ENCODE measurements at places on chromosomes 3 and 15.

DNA sequence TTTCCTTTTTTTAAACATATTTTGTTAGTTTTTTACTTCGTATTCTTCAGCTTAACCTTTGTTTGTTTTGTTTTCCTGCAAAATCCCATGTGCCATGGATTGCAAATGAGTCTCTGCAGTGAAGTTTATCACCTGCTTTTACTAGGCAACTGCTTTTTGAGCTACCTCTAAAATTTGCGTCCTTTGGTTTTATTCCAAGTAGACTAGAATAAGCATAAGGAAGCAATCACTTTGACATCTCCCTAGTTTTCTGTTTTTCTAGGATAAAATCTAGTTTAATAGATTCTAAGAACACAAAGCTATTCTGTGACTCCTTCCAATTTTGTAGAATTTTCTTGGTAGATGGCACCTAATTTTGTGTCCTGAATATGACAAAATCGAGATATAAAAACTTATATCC is 1059.2 kb downstream of the OTOL1 start:
- DNase-seq: no peak

DNA sequence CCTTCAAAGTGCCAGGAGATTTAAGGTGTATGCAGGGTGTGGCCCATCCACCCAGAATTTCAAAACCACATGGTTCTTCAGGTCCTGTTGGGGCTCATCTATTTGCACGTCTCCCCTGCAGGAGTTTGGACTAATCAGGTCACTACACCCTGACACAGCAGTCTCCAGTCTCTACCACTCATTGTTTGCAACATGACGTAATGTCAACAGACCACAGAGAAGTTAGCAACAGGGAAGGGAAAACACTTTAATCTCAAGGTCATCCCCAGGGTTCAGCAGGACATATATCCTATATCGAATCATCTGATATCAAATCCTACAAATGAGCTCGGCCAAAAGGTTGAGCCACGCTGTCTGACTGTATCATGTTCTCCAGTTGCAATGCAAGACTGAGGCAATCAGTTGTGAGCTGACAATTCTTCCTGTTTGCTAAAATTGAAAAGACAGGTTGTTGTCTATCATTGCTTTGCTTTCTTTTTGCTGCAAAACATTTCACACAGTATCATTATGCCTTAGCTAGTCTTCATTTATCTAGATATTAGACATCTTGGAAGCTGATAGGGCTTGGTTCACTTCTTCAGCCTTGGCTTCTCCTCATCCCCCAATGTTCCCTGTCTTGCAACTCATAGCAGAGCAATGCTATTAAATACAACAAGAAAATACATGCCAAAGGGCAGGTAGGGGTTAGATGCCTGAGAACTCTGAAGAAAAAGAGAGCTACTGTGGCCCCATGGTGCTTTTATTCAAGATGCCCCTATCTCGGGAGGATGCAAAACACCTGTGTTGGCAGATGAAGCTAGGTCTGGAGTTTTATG is 13.4 kb upstream of the LEKR1 start:
- no peak for DNase-seq

DNA sequence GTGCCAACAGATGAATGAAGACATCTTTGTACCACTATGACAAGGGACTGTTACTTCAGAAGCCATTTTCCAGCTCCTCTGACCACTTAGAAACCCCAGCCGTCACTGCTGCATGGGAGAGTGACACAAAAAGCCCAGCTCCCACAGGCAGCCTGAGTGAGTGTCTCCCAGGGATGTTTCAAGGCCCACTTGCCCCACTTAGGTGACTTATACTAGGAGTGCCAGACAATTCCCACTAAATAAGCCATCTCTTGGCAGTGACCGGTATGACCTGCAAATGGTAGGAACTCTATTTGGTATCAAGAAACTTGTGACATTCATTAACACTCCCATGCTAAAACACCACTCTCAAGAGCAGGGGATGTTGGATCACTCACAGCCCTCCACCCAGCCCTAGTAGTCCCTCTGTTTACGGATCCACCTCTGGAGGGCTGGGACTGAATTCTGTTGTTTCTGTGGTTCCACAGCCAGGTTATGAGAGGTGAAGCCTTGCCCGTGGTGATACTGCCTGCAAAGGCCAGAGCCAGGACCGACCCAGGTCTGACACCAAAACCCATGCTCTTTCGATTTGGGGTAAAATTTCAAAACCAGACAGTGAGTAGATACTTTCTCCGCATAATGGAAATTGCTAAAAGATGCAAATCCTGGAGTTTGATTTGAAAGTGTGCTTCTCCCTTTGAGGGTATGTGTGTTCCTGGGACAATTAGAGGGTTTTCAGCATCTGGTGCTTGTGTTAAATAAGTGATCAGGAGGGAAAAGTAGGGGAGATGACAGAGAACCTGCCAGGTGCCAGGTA is 14.5 kb downstream of the RBP1 start:
- DNase-seq: no peak

- no peak for DNase-seq
Measured at GRCh38 chr3:31815006-31815405, 166.1 kb downstream of the OSBPL10 start.

- DNase-seq: no peak
Measured at GRCh38 chr3:160447544-160447943, 2.0 kb downstream of the TRIM59 start.

DNA sequence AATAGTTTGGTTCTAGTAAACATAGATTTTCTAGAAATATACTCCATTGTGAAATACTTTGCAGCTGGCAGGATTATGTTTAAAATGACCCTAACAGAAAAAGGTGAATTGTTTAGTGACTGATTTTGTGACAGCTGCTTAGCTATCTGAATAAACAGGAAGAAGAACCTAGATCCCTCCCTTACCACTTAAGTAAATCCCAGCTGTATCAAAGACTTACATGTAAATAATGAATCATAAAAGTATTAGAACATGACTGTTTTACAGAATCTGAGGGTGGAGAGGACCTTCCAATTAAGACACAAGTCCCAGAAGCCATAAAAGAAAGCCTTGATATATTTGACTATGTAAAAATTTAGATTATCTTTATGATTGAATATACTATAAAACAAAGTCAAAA is 15.9 kb downstream of the SLC49A4 start:
- DNase-seq: no peak

DNA sequence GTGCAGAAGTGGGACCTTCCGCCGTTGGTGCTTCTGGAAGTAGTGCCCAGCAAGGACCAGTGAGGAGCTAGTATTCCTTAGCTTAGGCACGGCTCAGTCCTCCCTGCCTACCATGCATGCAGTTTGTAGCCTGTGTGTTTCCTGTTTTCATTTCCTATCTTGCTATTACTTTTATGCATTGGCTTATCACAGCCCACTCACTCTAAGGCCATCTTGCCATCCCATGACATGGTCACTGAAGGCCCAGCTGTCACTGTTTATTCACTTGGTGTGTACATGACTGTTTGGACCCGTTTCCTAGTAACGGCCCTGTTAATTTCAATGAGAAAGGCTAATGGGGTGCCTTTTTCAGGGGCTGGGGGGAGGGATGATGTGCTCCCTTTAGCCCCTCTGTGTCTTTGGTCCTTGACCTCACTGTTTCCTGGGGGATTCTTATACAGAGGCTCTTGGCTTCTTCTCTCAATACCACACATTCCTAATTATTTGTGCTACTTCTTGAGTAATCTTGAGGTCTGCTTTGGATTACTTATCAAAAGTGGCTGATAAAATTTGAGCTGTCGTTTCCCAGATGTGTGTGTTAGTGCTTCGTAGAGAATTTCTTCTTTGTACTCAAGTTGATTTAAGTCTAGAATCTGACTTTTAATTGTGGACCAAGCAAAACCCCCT is 24.5 kb upstream of the TRAK1 start:
- no peak for DNase-seq

GRCh38 chr3:156214676-156215075 is 94.3 kb downstream of the KCNAB1 start:
- DNase-seq: no peak

DNA sequence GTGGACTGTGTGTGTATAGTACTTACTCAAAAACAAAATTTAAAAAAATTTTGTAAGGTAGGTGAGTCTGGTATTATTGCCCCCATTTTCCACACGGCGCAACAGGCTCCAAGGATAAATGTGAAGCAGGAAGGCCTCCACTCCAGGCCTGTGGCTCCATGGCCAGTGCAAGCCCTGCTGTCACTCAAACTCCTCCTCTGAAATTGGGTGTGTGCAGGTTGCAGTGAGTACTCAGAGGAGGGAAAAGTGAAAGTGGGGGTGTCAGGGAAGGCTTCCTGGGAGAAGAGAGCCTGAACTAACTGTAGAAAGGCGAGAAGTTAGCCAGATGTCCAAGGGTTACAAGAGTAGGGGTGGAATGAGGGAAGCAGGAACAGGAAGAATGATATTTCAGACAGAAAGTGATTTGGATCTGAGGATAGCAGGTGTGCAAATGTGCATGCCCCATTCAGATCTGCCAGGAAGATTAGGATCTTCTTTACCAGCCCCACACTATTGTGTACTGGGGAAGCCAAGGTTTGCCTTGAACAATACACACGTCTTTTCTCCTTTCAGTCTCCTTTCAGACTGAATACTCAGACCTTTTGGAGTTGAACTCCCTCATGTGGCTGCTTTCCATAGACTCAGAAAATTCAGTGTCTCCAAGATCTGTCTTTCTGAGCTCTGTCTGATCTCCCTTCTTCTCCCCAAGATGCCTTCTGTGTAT is 48.7 kb upstream of the RYK start:
- no peak for DNase-seq

Measured in cortex of kidney (tissue), 1 donor.